ENCODE measurements at places on chromosomes 5 and 9.
A peak's percentile ranks its signal among the peaks of the same experiment; 100 is the strongest.

DNA sequence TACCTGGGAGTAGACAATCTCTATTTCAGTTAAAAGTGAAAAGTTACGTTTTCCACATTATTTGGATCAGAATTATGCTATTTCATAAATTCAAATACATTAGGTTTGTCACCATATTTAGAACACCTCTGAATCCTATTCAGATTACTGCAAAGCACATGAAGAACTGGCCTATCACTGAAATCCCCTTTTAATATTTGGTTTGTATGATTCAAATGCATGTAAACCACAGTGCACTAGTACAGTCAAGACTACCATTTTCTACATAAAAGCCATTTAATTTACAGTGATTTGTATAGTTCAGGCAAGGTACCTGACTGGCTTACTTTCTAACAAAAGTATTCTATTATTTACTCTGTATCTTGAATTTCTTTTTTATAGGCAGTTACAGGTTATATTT, 212.5 kb downstream of the MEF2C start:
- no peak for DNase-seq

DNA sequence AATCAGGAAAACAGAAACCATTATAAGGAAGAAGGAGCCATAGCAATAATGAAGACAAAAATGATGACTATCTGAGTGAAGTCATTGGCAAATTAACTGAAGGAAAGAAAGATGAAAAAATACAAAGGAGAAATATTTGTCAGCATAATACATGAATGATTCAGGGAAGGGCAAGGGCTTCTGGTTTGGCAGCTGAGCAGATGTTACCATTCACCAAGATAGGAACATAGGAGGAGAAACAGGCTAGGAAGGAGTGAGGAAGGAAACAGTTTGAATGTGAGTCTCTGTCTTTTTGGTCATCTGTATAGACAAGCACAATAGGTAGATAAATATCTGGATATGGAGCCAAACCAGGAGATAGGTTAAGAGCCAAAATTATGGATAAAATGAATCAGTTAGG, 296.0 kb downstream of the ISL1 start:
- no peak for DNase-seq

DNA sequence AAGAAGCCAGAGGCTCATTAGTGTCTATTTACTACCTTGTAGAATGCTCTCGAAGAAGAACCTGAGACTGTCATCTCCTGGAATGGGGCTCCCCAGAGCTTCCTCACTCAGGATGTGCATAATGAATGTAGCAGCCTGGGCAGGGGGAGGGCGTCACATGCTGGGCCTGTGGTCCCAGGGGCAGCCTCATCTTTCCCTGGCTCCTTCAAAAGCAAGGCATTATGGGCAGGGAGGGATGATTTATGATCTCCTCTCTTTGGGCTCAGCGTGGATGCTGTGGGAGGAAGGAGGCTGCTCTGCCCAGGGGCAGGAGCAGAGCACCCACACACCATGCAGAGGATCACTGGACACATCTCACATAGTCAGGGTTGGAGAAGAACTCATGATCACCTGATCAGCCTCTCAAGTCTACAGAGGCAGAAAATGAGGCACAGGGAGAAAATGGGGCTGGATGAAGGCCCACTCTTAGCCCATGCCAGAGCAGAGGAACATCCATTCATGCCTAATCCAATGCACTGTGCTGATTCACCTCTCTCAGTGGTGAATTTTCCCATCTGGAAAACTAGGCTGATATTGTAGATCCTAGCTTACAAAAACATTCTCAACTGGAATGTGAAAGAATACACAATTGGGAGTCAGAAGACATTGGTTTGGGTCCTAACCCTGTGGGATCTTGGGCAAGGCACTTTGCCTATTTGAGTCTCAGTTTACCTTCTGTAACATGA, 173.7 kb downstream of the CARTPT start:
- DNase-seq, result no peak

GRCh38 chr5:104998169-104998568, 1435.6 kb upstream of the NUDT12 start:
- DNase-seq, result peak; percentile 89

- DNase-seq, result peak; percentile 28
Measured at GRCh38 chr5:172007175-172008110, 1.0 kb upstream of the FBXW11 start.

DNA sequence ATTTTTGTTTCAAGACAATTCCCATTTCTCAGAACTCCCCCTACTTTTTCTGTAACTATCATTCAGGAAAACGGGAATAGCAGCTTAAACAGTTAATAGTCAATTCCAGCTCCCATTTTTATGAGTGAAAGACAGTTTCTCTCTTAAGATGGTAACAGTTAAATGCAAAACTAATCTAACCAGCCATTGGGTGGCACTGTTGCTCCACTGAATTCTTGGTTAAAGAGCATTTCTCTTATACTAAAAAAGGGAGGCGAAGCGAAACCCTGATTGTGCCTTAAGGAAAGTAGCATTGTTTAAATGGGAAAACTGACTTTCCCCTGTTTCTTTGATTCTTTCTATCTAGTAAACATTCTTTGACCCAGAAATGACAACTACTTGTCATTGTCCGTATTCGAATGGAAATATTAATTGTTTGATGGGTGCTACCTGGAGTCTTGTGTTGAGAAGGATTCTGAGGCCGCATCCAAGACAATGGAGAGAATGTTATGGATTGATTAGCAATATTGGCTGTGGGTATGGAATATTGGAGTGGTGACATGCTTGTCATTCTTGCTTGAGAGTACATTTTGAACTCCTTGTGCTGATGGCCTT, 507.8 kb downstream of the MAT2B start:
- DNase-seq, result peak; percentile 76

DNA sequence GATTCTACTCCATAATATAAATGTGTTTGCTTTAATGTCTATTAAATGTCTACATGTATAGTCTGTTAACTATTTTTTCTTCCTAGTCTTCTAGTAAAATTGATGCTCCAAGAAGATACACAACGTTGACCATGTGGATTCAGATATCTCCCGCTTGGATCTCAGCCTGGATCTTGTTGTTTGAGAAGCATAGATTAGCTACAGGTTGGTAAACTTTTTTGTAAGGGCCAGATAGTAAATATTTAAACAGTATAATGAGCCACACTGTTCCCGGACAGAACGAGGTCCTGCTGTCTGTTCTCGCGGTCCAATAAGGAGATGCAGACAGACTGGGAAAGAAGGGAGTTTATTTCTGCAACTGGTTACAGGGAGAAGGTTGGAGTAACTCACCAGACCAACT, 86.2 kb upstream of the IL12B start:
- no peak for DNase-seq

- peak; percentile 34 for DNase-seq
Measured at GRCh38 chr5:167861129-167861927, 430.1 kb upstream of the WWC1 start.

- DNase-seq, result no peak
Measured at GRCh38 chr5:54872810-54873209, 112.6 kb downstream of the ESM1 start.

DNA sequence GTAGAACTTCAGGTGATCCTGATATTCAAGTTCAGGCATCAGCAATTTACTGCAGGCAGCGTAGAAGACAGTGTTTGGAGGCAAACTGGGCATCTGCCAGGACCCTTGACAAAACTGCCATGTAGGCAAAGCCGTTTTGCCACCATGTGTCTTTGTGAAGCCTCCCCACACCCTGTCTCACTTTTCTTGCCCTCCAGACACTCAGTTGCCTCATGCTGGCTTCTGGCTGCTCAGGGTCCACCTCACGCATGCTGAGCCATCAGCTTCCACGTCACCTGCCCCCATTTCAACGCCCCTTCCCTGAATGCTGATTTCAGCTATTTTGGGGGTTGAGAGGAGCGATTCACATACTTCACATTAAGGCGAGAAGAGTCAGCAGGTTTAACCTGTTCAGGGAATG, 165.2 kb upstream of the KLF9 start:
- DNase-seq, result no peak

DNA sequence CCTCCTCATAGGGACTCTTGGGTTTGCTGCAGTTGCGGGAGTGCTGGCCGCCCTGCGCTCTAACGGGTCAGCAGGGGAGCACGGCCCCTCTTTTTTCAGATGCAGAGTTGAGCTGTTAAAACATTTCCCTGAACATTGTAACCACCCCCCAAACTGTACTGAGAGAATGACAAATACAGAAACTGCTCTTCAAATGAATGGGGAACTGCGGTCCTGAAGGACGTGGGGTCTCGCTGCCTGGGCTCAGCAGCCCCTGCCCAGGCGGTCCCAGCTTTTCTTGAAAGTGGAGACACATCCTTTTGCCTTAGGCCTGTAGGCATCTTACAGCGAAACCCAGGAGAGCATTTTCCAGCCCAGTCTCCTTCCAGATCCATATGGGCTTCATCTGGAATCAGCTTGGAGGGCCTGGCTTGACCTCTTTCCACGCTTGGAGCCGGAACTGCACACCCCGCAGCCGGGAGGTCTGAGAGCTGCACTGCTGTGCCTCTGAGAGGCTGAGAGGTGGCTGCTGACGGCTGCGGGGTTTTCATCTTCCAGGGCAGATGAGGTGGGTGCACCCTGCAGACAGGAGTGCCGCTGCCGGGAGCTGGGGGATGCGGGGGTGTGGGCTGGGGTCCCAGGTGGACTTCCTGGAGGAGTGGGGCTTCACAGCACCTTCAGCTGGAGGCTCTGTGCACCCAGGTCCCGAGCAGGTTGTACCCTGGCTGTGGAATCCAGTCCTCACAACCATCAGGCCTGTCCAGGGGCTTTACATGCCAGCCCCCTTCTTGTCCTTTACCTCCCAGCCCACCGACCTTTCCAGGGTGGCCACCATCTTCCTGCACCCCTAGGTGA, 1.2 kb upstream of the AGPAT2 start:
- no peak for DNase-seq
